Left renal pelvis (tissue), 4 donors: ENCODE measurements at places on chromosomes 5 and 9. TPM values are rescaled to one million over a fixed set of nuclear protein-coding genes. Genes with fewer than 3 reads are reported as not detected.

RNF14 gene
- 65.5 TPM for polyA plus RNA-seq

TPPP gene
- 0.93 TPM for polyA plus RNA-seq

DNA sequence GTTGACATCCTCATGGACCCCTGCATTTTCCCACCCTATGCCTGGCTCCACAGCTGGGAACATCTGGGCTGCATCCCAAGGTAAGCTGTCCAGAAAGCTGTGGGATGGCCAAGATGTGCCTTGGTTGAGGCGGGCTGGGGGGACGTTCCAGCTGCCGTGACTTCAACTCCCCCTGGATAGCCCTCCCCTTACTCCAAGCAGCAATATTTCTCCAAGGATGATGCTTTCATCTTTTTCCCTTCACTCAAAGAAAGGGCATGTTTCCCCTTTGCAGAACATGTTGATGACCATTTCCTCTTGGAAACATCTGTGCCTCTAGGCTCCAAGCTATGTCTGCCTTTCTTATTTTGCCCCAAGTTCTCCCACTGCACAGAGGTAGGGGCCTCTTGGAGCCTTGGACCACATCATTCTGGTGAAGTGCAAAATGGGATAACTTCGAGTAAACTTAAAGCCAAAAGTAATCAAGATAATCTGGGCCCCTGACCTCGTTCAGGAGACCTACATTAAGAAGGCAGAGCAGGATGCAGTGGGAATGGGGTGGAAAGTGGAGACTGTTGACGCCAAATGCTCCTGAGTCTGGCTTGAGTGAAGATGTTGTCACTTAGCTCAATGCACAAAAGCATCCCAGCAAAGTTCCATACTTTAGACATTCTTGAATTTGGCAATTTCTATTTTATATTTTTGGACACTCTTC lies 175.2 kb downstream of the GAS1 start:
- no peak for DNase-seq

GRCh38 chr9:133768371-133768858 lies 30.3 kb upstream of the SARDH start:
- no peak for DNase-seq

DNA sequence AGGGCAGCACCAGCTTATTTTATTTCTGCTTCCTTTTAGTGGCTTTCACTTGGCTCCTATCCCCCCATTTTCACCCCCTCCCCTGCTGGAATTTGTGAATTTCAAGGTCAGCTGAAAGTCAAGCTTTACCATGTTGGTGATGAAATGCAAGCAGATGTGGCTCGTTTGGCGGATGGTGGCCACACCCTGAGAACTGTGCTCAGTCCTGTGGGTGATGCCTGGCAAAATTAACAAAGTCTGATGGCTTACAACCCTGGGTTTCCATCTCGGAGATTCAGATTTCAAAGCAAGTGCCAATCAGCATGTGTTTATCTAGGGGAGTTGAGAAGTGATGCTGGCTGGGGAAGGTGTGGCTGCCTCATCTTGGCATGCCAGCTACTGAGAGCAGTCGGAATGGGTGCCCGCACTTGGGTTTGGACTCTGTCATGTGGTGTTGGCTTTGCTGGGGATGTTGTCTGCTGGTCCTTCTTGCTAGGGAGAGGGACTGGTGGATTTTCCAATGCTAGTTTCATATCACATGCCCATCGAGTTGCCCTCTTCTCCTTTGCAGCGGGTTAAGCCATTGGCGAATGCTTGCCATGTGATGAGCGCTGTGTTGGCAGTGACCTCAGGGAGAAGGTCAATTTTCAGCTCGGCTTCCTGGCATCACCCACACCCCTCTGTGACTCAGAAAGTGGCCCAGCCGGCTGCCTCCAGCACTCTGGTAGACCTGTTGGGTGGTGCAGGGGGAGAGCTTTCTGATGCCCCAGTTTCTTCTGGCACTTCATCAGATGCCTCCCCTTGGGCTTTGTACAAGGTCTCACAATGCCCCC lies 77.0 kb upstream of the PITX1 start:
- DNase-seq = no peak

DNA sequence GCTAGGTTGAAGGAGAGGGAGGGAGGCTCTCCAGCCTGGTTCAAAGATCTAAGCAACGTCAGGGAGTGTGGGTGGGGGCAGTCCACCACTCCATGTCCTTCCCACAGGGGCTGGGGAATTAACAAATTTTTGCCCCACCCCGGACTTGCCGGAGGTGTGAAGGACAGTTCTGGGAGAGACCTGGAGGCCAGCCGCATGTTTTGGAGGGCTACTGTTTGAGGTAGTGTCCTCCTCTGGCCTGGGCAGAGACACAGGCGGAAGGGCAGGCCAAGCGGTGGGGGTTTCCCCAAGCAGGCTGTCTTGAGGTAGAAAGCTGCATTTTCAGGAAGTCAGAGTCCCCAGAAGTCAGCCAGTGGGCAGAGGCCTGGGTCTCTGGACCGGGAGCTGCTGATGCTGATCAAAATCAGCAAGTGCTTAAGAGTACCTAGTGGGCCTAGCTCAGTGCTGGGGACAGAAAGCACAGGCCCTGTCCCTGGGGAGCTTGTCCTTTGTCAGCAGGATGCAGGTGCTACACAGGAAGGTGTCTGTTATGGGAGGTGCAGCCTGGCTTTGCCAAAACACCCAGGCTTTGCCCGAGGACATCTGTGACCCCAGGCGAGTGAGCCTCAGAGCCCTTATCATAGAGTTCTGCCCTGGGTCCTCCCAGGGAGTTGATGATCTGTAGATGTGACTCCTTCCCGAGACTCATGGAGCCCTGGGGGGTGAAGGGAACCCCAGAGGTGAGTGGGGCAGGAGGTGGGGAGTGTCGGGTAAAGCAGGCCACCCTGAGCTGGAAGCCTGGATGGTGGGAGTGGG lies 18.5 kb downstream of the JADE2 start:
- DNase-seq = no peak

- no peak for DNase-seq
Measured at GRCh38 chr9:116937361-116937760, 250.3 kb downstream of the TRIM32 start.

DNA sequence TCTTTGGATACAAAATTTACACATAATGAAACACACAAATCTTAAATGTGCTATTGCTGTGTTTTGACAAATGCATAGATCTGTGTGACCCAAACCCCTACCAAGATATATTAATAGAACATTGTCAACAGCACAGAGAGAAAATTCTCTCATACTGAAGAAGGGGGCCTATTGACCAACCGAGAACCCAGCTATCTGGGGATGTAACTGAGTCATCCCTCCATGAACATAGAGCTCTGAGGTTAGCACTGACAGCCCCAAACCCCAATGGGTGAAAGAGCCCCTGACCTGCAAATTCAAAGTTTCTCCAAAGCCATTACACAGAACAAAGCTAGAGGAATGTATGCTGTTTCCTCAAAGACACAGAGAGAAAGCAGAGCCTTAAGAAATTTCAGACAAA lies 180.8 kb downstream of the PAX5 start:
- no peak for DNase-seq

DNA sequence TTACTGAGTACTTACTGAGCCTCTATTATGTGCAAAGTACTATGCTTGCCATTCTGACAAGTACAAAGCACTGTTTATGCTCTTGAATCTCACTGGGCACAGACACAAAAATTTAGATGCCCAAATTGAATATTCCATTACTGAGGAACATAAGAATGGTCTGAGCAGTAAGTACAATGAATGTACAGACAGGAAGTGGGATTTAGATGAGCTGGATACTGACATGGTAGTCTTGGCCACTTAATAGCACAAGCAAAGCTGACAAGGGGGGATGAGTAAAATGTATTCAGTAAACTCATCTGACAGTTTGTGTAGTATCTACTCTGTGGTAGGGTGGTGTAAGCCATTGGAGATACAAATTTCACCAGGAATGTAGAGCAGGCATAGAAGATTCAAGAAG lies 132.4 kb downstream of the EFNA5 start:
- DNase-seq = no peak
